Renal cortex interstitium (tissue), 15 donors: ENCODE measurements at places on chromosomes 4 and X. TPM values are rescaled to one million over a fixed set of nuclear protein-coding genes. Genes with fewer than 3 reads are reported as not detected.

- DNase-seq = peak; percentile 9
Observed at GRCh38 chrX:15815779-15816437, 25.6 kb downstream of the ZRSR2 start.

- DNase-seq = no peak
Observed at GRCh38 chrX:88425739-88426138, 321.3 kb upstream of the CPXCR1 start.

- DNase-seq = no peak
Observed at GRCh38 chrX:103550415-103551051, 31.2 kb upstream of the RAB40A start.

TRPC3 gene
- 1.0 TPM for polyA plus RNA-seq

BRCC3 gene
- polyA plus RNA-seq = 31.0 TPM

MFAP3L gene
- 20.4 TPM for polyA plus RNA-seq
